ENCODE measurements at places on chromosomes 3 and 15.
A peak's percentile ranks its signal among the peaks of the same experiment; 100 is the strongest.

- DNase-seq = no peak
Observed at GRCh38 chr3:119401069-119401468, 62.3 kb downstream of the TMEM39A start.

DNA sequence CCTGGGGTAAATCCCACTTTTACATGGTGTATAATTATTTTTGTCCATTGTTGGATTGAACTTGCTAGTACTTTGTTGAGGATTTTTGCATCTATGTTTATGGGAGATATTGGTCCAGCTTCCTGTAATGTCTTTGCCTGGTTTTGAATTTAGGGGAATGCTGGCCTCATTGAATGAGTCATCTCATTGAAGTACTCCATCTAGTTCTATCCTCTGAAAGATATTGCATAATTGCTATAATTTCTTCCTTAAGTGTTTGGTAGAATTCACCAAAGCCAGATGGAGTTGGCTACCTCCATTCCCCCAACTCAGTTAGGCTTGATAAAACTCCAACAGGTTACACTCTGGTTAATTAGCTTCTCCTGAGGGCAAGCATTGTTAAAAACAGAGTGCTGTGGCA lies 237.4 kb upstream of the TGFBR2 start:
- no peak for DNase-seq

- DNase-seq = no peak
Observed at GRCh38 chr3:155675094-155675493, 69.8 kb downstream of the PLCH1 start.

- DNase-seq = no peak
Observed at GRCh38 chr15:38854506-38854905, 289.9 kb upstream of the RASGRP1 start.

GRCh38 chr3:47888986-47889757 lies 86.2 kb downstream of the DHX30 start:
- no peak for DNase-seq

GRCh38 chr3:157077565-157077991 lies 82.4 kb downstream of the CCNL1 start:
- no peak for DNase-seq

- DNase-seq = no peak
Observed at GRCh38 chr15:47404877-47405276, 312.4 kb upstream of the SEMA6D start.

DNA sequence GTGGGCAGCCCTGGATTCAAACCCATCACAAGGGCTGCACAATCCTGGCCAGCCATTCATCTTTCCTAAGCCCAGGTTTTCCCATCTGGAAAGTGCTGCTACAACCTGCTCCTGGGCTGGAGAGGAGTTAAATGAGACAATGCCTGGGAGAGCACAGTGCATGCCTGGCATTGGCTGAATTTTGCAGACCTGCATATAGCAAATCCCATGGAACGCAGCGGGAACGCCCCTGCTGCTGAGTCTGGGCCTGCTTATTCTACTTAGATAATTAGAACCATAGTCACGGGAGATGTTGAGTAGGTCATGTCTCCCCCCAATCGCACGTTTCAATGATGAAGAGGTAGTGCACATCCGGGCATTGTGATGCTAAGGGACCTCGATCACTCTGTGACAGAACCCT lies 46.6 kb downstream of the ABTB1 start:
- DNase-seq = no peak

GRCh38 chr3:57923752-57924151 lies 84.5 kb upstream of the FLNB start:
- DNase-seq = no peak

DNA sequence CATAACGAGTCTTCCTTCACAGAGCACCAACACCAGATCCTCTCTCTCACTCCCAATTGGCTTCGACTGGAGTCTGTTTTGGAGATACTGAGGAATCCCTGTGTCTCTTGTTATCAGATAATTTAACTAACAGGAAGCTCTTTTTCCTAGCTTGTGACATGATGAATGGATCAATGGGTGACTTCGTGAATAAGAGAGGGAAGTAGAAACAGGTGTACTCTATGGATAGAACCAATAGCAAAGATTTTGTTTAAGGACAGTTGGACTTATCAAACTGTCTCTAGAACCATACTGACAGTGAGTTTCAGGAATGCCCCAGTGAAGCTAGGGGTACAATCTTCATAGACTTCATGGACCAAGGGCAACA lies 29.4 kb upstream of the KLHL6 start:
- no peak for DNase-seq

- no peak for DNase-seq
Observed at GRCh38 chr15:74239051-74239705, 3.1 kb downstream of the CCDC33 start.

DNA sequence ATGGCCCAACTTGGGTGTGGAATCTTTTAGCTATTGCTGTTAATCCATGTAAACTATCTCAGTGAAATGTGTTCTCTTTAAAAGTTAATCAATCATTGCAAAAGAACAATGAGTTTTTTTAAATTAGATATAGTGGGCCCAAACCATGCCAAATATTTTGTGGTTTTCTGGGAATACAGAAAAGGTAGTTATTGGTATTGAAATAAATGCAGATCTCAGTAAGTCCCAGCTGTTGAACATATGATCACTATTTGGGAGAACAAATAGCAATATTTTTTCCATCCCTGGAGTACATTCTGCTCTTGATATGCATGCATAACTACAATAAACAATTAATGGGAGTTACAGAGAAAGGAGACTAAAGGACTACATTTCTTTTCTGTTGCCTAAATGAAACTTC lies 36.0 kb upstream of the LEKR1 start:
- no peak for DNase-seq

DNA sequence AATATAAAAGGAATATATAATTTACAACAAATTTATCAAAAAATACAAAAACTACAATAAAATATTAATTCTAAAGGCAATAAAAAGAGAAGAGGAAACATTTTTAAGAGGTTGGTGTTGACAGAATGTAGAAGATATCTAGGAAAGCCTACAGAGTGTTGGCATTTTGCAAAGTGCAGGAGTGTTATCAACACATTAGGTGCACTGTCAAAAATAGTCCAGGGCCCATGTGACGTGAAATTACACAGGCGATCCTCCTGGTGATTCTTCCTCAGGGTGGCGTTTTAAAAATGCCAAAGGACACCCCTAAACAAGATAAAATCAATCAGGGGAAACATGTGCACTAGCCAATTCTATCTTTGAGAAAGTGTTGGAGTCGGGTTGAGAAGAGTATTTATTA lies 222.7 kb downstream of the ARPP21 start:
- no peak for DNase-seq

DNA sequence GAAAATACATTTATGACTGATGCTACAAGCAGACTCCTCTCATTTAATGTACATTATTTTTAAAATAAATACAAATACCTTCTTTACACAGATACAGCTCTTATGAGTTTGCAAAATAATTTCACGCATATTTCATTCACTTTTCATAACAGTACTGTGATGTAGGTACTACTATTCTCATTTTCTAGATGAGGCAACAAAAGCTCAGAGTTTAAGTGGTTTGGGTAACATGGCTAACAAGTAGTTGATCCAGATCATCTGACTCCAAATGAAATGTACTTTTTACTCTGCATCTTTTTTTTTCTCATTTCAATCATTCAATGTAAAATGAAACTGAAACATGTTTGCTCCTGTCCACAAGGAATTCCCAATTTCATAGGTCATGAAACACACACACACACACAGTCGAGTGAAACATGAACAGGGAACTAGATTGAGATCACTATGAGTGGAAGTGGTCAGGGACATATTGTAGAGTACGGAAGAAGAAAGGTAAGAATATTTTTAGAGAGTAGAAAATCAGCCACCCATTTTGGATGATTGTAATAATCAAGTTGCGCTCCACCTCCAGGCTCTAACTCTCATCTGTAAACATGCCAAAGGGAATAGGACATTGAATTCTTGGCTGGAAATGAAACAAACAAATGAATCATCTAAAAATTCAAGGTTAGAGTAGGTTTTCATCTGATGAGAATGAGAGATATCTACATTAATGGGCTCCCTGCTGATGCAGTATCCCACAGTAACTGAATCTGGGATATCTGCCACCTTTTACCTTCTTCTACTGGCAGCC lies 92.4 kb downstream of the CLDN1 start:
- no peak for DNase-seq

DNA sequence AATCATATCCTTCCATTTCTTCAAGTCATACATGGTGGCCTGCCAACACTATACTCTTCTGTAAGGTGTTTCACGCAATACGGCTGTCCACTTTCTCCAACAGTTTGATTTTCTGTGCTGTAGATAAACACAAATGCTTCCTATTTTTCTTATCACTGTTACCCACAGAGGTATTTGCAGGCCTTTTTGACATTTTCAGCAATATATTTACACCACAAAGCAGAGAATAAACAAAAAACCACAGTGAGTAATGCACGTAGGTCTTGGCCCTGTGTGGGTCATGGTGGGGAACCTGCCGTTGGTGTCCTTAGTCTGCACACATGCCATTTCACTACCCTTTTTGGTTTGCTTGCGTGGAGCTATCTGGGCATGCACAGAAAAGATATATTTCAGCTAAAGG lies 59.5 kb downstream of the LRRC28 start:
- no peak for DNase-seq

- no peak for DNase-seq
Observed at GRCh38 chr15:79896131-79896633, 632 bp downstream of the MTHFS start.

GRCh38 chr3:127431066-127431465 lies 143.2 kb upstream of the PRR20G start:
- no peak for DNase-seq

DNA sequence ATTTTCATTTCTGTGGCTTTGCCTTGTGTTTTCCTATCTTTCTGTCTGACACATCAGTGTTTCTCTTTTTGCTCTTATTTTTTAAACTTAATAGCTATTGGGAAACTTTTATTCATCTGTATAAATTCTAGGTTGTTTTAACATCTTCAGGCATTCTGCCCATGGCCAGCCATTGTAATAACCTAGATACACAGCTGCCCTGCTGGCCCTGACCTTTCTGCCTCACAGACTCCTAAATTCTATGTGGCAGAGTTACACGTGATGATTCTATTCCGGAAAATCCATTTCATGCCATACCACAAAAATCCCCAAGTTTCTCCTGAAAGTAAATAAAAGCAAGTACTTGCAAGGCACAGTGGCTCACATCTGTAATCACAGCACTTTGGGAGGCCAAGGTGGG lies 150.1 kb downstream of the UACA start:
- no peak for DNase-seq

- DNase-seq = no peak
Observed at GRCh38 chr3:64612082-64612860, 75.5 kb downstream of the ADAMTS9 start.

GRCh38 chr3:188789251-188789650 lies 382.5 kb upstream of the TPRG1 start:
- no peak for DNase-seq

DNA sequence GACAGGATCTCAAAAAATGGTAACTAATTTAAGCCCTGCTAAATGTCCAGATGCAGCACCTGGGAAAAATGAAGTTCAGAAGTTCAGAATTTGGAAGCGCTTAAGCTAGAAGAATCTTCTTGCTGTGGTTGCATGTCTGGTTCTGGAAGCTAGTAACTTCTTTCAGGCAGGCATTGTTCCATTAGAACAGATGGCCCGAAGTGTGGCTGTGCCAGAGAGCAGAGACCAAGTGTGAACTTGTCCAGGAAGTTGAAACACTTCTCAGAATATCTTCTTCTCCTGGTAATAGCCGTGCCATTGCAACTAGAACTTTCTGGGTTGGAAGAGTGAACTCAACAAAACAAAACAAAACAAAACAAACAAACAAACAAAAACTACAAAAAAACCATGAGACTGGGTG lies 80.0 kb downstream of the MITF start:
- DNase-seq = no peak

- peak; percentile 49 for DNase-seq
Observed at GRCh38 chr3:52339612-52340011, 23.5 kb downstream of the DNAH1 start.

DNA sequence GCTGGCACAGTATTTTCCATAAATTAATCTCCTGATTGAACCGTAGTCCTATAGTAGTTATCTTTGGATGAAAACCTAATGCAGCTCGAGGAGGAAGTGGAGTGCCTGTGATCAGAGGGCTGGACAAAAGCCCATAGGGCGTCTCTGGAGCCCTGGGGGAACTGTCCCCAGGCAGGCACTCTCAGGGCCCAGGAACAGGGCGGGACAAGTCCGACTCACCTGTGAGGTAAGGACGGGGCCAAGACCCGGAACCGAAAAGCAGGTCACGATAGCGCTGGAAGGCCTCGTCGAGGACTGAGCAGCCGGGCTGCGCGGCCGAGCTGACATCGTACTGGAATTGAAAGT lies 341 bp downstream of the HEXA start:
- no peak for DNase-seq

DNA sequence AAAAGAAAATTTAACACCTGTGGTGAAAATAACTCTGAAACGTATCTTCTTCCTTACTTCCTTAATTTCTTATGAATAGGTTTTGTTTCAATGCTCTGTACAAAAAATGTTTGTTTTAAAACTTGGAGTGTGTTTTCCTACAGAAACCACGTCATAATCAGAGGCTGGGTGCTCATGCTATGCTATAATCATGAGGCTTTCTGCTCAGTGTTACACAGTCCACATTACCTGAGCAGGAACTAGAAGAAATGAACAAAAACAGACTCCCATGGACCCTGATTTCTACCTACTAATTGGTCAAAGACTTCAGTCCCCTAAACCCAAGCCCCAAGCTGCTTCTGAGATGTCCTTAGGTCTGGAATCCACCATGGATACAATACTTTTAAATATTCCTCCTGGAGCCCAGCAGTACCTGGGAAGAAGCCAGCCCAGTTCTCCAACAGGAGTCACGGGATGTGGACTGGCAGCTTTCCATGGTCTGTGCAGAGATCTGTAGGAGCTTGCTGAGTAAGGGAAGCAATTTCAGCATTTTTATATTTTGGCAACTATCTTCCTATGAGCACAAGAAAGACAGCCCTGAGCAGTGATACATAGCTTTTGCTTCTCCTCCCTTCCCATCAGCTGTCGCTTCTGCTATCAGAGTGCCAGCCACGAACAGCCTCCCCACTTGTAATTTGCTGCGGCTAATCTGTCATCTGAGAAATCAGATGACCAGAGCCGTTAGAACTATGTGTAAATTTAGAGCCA lies 65.6 kb downstream of the WDR72 start:
- DNase-seq = no peak

GRCh38 chr3:99365979-99366378 lies 272.4 kb upstream of the COL8A1 start:
- DNase-seq = no peak
